ENCODE measurements at places on chromosomes 13 and 19. TPM values are rescaled to one million over a fixed set of nuclear protein-coding genes. Genes with fewer than 3 reads are reported as not detected.

IRGC gene
- not detected for polyA plus RNA-seq

MATK gene
- 6.7 TPM for polyA plus RNA-seq

POU4F1 gene
- not detected for polyA plus RNA-seq

ZNF837 gene
- polyA plus RNA-seq, result 1.7 TPM

KCNN4 gene
- 31.7 TPM for polyA plus RNA-seq

LGALS14 gene
- not detected for polyA plus RNA-seq

PRSS57 gene
- 0.60 TPM for polyA plus RNA-seq

MYO16 gene
- polyA plus RNA-seq, result 0.39 TPM

TUBB4A gene
- polyA plus RNA-seq, result 0.05 TPM

GPR12 gene
- not detected for polyA plus RNA-seq

TPRX2 gene
- polyA plus RNA-seq, result not detected

ANO8 gene
- 7.1 TPM for polyA plus RNA-seq

GIPC3 gene
- polyA plus RNA-seq, result 1.8 TPM

CNFN gene
- polyA plus RNA-seq, result 4.1 TPM

CEACAM1 gene
- 3.6 TPM for polyA plus RNA-seq

IZUMO2 gene
- not detected for polyA plus RNA-seq

CAPN12 gene
- 4.9 TPM for polyA plus RNA-seq

DAND5 gene
- 0.14 TPM for polyA plus RNA-seq

CPB2 gene
- 1.7 TPM for polyA plus RNA-seq

PGLYRP1 gene
- polyA plus RNA-seq, result 1.0 TPM

CCNA1 gene
- polyA plus RNA-seq, result 4.1 TPM

RHPN2 gene
- 7.3 TPM for polyA plus RNA-seq

ZNF132 gene
- 1.0 TPM for polyA plus RNA-seq

N4BP2L1 gene
- 12.6 TPM for polyA plus RNA-seq

MRPL34 gene
- polyA plus RNA-seq, result 101 TPM

ZNF253 gene
- polyA plus RNA-seq, result 2.7 TPM

SHD gene
- polyA plus RNA-seq, result not detected

CGB1 gene
- polyA plus RNA-seq, result not detected

IL17D gene
- 0.94 TPM for polyA plus RNA-seq

ADAMTSL5 gene
- 1.4 TPM for polyA plus RNA-seq

CLDN10 gene
- 14.5 TPM for polyA plus RNA-seq

RPL36 gene
- 1,934 TPM for polyA plus RNA-seq

KASH5 gene
- polyA plus RNA-seq, result 1.5 TPM

SLC10A2 gene
- not detected for polyA plus RNA-seq

CABP5 gene
- 0.14 TPM for polyA plus RNA-seq

ERICH4 gene
- polyA plus RNA-seq, result not detected

FPR1 gene
- polyA plus RNA-seq, result 2.8 TPM

RFPL4AL1 gene
- polyA plus RNA-seq, result not detected

ZNF709 gene
- 0.64 TPM for polyA plus RNA-seq

ATP8B3 gene
- 0.69 TPM for polyA plus RNA-seq

CGB2 gene
- polyA plus RNA-seq, result not detected

PIP5K1C gene
- 16.3 TPM for polyA plus RNA-seq

CCNE1 gene
- 1.2 TPM for polyA plus RNA-seq

ZNF540 gene
- polyA plus RNA-seq, result 1.2 TPM

RFPL4A gene
- polyA plus RNA-seq, result not detected

LAIR1 gene
- 31.6 TPM for polyA plus RNA-seq

DMKN gene
- polyA plus RNA-seq, result 278 TPM

SULT2B1 gene
- 22.9 TPM for polyA plus RNA-seq

Data from lung (tissue), 17 donors.